ENCODE measurements at places on chromosomes 4 and X.

DNA sequence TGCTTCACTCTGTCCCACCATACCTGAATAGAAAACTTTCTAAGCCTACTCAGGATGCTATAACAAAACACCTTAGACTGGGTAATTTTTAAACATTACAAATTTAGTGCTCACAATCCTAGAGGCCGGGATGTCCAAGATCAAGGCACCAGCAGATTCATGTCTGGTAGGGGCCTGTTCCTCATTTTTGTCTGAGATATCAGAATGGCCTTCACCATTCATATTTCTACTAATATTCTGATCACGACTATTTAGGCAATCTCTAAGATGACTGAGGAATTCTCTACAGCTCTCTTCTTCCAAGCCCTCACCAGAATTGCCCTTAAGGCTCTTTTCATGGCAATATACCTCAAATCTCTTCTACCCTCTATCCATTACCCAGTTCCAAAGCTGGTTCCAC, 77.4 kb upstream of the NRK start:
- no peak for DNase-seq

- DNase-seq: no peak
Observed at GRCh38 chrX:40931921-40932320, 153.3 kb upstream of the USP9X start.

DNA sequence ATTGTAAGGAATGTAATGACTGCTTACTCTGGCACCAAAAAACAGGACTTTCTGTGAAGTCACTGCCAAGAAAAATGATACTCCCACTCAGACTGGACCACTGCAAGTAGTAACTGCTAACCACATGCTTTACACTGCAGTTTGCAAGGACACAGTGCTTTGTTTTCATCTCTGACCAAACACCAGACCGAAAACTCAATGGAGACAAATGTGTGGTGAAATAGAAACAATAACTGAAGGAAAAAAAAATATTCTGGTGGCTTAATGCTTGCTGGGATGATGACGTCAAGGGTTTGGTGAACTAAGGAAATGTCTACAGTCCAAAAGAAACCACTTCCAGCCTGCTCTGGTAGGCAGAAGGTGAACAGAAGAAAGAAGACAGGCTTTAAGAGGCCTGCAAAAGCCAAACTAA, 13.2 kb downstream of the GPC4 start:
- no peak for DNase-seq

- DNase-seq: no peak
Observed at GRCh38 chr4:185576962-185577950, 41.9 kb upstream of the PDLIM3 start.

DNA sequence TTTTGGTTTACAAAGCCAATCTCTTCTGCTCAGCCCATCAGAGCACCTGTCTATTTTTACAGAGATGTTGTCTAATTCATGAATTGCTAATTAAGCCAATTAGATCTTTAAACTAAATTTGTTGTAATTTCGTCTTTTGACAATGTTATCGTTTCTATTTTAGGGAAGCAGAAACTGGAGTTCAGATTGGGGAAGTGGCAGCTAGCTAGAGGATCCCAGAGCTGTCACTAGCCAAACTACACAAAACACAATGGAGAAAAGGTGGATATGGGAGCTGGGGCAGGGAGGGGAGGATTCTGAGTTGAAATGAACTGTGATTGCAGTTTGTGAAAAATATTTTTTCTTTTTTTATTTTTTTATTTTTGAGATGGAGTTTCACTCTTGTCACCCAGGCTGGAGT, 35.8 kb downstream of the CASP3 start:
- DNase-seq: no peak

GRCh38 chrX:124018023-124018422, 56.5 kb downstream of the STAG2 start:
- DNase-seq: no peak

GRCh38 chrX:37349221-37350033, at the start of gene PRRG1:
PRRG1 (plus strand) TSS chrX:37349364; CDS start chrX:37406250, 56,886 bp downstream.
- no peak for DNase-seq

GRCh38 chr4:145058256-145058655, 39.7 kb downstream of the ANAPC10 start:
- DNase-seq: no peak

GRCh38 chr4:17523662-17524061, 8.7 kb downstream of the CLRN2 start:
- DNase-seq: no peak

- DNase-seq: no peak
Observed at GRCh38 chr4:102734116-102734515, 26.7 kb downstream of the MANBA start.

- DNase-seq: no peak
Observed at GRCh38 chr4:182532441-182532840, 289.2 kb downstream of the TENM3 start.

- DNase-seq: no peak
Observed at GRCh38 chrX:140866446-140866845, 135.9 kb upstream of the SPANXB1 start.

DNA sequence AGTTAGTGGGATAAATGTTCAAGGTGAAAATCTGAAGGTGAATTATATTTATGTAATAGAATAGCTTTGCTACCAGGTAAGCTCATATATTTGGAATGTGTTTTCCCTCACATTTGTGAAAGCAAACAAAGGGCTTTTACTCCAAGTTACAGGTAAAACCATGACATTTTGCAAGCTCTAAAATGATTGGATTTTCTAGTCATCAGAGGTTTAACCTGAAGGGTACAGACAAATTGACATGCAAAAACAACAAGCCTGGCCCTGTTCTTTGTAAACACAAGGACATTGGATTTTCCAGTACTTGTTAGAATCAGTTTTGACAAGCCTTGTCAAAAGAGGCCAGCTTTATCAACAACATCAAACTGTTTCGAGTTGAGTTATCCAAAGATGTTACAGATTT, 51.7 kb downstream of the ZFX start:
- no peak for DNase-seq

GRCh38 chr4:79367096-79367495, 40.9 kb downstream of the GK2 start:
- no peak for DNase-seq

GRCh38 chr4:97998203-97998602, 145.1 kb downstream of the STPG2 start:
- DNase-seq: no peak

- no peak for DNase-seq
Observed at GRCh38 chr4:182741914-182742313, 175.3 kb downstream of the DCTD start.

GRCh38 chrX:45735571-45735970, 534.9 kb upstream of the DIPK2B start:
- no peak for DNase-seq

DNA sequence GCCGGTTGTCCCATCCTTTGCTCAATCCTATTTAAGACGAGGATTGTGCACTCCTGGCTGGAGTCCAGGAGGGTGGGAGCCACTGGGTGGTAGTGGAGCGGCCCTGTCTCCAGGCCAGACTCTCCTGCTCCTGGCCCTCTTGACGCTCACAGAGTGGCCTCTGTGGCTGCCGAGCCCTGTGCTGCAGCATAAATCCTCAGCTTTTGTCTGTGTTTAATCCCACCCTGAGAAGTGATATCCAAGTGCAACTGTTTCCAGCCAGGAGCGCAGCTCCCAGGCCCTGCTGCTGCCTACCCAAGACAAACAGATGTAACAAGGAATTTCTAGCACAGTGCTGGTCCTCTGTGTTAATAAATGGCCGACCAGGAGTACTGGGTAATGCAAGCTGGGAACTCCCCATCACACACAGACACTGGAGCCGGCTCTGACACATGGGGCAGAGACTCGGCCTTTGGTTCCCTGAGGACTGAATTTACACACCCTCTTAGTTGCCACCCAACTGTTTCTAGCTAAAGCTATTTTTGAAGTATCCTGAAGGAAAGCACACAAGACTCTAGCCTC, 85.3 kb downstream of the GATB start:
- DNase-seq: no peak

DNA sequence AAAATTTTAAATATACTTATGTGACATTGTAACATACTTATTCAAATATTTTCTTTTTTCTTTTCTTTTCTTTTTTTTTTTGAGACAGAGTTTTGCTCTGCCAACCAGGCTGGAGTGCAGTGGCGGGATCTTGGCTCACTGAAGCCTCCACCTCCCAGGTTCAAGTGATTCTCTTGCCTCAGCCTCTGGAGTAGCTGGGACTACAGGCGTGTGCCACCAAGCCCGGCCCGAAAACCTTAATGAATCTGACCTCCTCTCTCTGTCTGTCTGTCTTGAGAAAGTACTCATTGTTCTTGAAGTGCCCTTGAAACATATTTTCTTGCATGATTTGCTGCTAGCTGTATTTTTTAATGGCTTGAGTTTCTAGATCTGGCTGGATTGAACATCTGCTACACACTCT, 136.8 kb downstream of the ANAPC4 start:
- no peak for DNase-seq

DNA sequence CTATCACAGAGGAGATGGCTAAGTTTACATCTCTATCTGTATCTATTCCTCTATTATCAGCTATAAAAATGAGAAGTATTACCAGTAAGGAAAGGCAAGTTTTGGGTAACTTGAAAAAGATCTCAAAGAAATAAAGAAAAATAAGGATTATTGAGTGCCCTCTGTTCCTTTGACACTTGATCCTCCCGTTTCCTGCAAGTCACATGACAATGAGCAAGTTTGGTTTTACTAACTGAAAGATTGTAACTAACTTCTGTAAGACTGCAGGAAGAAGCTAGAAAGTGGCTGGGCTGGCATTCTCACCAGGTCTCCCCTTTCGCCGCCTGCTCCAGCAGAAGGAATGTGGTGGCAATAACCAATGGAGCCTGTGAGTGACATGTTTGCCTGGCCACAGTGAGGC, 59.2 kb downstream of the ARHGAP24 start:
- no peak for DNase-seq

DNA sequence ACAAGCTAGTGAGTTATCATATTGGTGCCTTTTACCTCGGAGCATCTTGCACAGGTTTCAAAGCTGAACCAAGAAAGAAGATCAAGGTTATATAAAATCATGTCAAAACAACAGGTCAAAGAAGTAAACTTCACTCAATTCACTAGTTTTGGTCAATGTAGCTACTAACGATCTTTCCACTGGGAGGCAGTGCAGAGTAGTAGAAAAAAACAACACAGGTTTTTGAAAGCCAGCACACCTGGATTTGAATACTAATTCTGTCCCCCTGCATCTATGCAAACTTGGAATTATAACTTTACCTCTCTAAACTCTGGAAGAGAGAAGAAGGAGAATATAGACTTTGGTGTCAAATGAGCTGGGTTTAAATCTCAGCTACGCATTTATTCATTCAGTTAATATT, 266.1 kb downstream of the GRIA3 start:
- DNase-seq: no peak

- DNase-seq: no peak
Observed at GRCh38 chr4:26235500-26235899, 85.3 kb upstream of the RBPJ start.

GRCh38 chrX:110915570-110915969, 120.0 kb upstream of the CHRDL1 start:
- DNase-seq: no peak

DNA sequence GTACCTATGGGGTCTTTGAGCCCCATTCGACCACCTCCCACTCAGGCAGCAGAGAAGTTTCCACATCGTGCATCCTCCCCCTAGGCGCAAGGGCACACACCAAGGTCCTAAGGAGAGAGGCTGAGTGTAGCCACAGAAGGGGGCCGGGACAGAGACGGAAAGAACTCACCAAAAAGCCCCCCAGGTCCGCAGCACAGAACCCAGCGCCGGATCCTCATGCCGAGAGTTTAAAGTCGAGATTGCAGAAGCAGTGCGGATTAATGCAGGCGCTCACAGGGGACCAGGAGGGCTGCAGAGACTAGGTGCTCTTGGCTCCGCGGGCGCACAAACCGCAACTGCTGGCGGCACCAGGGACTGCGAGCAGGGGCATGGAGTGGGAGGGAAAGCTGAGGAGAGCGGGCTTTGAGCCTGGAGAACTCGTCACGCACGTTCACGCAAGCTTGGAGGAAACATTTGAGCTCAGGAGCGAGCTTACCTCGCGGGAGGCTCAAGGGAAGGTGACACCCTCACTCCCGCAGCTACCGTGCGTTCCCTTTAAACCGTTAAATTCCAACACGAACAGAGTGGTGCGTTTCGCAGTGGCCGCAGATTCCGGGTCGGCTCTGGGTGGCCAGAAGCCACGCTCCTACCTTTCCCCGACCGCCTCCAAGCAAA, 8.5 kb downstream of the NKX3-2 start:
- DNase-seq: no peak

GRCh38 chrX:38652934-38653442, 91.6 kb downstream of the TSPAN7 start:
- no peak for DNase-seq

DNA sequence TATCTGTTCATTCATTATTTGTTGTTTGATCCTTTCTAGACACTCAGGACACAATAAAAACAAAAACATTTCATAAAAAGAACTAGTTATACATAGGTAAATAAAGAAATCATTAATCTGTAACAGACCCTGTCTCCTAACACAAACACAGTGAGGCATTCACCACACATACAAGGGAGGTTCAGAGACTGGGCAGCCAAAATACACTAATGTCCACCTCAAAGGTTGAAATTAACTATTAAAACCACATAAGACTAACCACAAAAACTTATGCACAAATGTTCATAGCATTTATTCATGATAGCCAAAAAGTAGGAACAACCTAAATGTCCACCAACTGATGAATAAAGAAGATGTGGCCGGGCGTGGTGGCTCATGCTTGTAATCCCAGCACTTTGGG, 7.8 kb downstream of the PAPSS1 start:
- no peak for DNase-seq

GRCh38 chr4:68250151-68250930, 4.8 kb upstream of the TMPRSS11B start:
- DNase-seq: no peak

- DNase-seq: no peak
Observed at GRCh38 chr4:144748814-144749555, 103.0 kb downstream of the HHIP start.

- peak; percentile 78 for DNase-seq
Observed at GRCh38 chr4:26076000-26076587, 162.1 kb downstream of the SMIM20 start.

- DNase-seq: no peak
Observed at GRCh38 chr4:100977746-100978397, 369.5 kb downstream of the PPP3CA start.

DNA sequence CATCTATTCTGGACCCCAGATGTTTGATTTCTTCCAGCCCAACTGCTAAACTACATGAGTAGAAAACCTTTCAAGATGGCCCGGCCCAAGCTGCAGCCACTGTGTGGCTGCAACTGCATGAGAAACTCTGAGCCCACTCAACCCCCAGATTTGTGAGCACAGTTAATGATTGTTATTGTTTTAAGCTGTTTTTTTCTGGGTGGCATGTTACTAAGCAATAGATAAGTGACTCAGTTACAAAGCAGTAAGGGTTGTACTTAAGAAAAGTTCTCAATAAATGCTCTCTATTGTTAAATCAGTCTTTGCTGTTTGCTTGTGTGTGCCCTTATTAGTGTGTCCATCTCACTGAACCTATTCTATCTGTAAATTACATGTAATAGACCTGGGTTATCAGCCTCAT, 51.8 kb downstream of the GC start:
- no peak for DNase-seq

DNA sequence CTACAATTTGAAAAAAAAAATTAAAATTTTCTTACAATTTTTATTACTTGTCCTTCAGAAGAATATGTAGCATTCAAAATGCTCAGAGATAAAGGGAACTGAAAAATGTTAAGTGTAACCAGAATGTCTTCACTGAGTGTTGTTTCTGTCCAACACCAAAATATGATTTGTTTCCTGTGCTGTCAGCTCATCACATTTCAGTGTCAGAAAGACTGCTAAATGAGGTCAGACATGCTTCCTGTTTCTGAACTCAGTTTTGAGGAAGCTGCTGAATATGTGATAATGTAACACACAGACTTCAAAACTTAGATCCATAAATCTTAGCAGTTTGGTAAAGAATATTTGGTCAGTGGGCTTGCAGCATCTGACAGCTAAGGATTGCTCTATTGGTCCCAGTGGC, 1849.7 kb downstream of the PCDH7 start:
- DNase-seq: no peak

Measured in activated T-cell treated with anti-CD3 and anti-CD28 coated beads, Interleukin-2, amount 50 U/mL, for 72 hours (primary cell).